ENCODE measurements at places on chromosomes 2 and 18.

DNA sequence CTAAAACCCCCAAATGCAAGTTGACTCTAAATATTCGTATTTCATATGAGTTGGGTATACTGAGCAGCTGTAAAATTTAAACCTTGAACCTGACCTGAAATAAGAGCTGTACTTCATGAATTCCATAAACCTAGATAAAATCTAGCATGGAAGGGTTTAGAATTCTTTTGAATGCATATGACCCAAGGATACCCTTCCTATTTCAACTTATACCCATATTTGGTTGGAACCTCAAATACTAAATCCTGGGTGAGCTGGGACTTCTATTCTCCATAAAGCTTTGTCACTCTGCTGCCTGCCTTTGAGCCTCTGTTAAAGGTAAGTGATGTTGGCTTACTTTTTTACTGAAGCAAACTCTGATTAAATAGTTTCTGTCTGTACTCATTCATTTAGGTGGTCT is 994.6 kb downstream of the SUCLG1 start:
- no peak for DNase-seq

GRCh38 chr2:39107724-39108273 is 13.1 kb downstream of the SOS1 start:
- no peak for DNase-seq

DNA sequence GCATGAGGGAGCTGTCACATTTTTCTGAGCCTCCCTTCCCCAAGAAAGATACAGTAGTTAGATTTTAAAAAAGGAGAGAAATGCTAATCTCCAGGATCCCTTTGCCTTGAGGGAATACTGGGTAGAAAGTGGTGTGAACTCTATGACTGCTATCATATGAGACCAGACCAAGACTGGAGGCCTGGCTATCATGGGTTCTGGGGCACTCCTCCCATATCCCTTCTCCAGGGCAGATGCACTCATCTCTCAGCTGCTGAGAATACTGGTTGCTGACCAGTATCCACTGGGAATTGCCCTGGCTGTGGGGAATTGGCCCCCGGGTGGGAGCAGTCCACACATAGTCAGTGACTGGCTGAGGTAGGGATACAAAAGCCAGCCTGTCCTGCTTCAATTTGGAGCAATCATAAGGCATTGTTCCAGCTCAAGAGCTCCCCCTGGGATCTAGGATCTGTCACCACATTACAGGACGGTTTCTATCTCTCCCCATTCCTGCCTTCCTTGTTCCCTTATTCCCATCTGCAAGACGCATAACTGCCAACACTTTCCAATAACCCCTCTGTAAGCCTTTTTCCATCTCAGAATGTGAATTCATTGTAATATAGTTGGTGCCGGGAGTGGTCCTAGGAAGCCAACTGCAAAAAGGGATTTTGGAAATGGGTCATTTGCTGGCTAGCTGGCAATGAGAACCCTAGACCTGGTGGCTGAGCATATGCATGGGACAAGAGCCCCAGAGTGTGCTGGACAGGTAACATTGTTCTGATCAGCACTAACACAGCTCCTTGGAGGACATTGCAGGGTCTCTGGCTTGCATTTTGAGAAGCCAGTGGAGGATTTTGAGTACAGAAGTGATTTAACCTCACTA is 35.4 kb upstream of the REEP1 start:
- no peak for DNase-seq

- peak; percentile 52 for DNase-seq
Measured at GRCh38 chr2:47534179-47534919, 131.4 kb downstream of the MSH2 start.

GRCh38 chr2:171541202-171541887 is 19.1 kb downstream of the CYBRD1 start:
- no peak for DNase-seq

DNA sequence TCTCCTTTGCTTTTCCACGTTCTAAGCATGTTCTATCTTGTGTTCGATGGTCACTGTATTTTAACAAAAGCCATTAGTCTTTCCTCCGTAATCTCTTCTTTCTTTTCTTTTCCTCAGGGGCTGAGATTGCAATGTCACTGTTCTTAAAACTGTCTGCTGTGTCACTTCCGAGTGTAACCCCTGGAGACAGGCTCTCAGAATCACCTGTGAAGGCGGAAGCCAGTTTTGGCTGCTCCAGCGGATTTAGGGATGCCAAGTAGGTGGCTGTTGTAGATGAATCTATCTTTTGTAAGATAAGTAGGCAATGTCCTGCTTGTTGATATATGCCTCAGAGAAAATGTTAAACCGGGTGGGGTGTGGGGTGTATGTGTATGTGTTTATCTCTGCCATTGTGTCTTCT is 94.7 kb upstream of the L3MBTL4 start:
- DNase-seq, result no peak

- no peak for DNase-seq
Measured at GRCh38 chr2:145765874-145766273, 1246.0 kb upstream of the ZEB2 start.

GRCh38 chr2:141728886-141729285 is 401.9 kb downstream of the LRP1B start:
- no peak for DNase-seq

DNA sequence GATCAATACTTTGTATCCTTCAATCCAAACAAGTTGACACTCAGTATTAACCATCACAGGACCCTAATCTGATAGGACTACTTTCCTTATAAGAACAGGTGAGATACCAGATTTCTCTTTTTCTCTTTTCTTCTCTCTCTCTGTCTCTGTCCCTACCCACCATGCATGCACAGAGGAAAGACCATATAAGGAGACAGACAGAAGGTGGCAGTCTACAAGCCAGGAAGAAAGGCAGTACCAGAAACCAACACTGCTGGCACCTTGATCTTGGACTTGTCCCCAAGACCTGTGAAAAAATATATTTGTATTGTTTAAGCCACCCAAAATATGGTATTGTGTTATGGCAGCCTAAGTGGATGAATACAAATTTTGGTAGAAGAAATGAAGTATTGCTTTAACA is 156.2 kb upstream of the KCNH7 start:
- no peak for DNase-seq

DNA sequence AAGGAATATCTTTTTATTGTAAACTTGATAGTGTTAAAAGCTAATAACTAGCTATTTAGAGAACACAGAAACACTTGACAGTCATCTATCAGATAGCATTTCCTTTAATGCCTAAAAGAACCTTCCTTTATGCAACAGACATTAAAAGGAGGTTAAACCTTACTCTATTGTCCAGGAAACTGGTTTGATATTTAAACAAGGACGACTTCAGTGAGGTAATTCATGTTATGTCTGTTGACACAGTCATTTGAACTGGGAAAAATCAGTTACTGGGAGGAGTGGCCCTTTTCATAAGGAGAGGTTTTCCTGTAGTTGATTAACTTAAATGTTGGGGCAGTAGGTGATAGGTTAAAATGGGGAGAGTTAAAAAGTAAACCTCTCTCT is 6.7 kb downstream of the TGIF1 start:
- no peak for DNase-seq

DNA sequence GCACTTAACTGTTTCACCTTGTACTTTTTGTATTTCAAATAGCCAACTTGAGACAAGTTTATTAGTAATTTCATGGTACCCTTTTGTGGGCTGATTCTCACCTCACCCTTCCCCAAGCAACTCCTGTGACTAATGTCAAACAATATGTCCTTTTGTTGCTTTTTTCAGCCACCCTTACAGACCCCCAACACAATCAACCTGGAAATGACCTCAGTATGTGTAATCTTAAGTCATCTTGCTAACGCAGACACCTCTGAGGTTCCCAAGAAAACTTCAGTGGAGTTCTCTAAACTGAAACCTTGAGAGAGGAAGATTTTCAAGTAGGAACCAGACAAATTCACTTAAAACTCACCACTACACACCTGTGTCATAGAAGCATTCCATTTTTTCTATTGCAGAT is 69.5 kb downstream of the KYNU start:
- DNase-seq, result no peak

DNA sequence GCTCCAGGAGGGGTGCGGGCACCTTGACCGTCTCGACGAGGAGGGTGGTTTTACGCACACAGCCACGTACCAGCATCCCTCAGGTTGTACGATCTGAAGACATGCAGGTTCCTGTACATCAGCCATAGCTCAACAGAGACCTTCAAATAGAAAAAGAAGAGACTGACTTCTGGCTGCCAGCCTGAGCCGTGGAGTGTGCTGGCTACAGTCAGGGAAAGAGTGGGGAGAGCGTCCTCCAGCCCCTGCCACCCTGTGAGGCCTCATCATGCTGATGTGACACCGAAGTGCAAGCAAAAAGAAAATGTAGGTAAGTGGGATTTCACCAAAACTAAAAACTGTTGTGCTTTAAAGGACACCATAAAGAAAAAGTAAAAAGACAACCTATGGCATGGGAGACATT is 47.0 kb downstream of the ADI1 start:
- DNase-seq, result no peak

DNA sequence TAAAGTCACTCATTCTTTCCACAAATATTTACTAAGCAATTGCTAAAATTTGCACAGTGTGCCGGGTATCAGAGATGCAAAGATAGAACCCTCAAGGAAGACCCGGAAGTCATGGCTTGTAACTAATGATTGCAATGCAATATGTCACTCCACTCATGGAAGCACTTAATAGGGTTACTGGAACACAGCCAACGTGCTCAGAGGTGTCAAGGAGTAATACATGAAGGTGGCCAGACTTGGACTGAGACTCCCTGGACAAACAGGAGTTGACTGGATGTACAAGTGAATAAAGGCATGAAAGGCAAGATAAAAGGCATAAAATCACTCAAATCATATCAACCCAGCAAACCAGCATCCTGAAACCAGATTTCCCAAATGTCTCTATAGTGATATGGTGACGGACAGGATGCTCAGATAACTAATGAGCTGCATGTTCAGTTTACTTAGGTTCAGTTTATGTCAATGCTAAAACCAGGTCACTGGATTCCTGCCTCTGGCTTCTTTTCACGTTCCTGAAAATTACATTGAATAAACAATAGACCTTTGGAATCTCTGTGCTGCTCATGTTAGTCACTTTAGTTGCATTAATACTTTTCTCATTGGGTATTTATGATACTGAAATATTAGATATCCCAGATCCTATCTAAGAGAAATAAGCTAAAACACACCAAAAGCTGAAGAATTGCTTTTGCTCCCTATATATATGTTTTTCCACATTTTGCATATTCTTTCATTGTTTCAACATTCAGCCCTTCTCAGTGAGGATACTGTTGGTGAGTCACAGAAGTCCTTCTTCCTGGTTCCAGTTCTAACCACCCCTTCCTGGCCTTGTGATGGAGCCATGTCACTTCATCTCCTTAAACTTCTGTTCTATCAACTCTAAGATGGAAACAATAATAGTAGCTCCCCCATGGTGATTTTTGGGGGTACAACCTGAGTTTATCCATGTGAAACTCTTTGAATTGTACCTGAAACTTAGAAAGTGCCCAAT is 688.9 kb upstream of the ID2 start:
- no peak for DNase-seq

DNA sequence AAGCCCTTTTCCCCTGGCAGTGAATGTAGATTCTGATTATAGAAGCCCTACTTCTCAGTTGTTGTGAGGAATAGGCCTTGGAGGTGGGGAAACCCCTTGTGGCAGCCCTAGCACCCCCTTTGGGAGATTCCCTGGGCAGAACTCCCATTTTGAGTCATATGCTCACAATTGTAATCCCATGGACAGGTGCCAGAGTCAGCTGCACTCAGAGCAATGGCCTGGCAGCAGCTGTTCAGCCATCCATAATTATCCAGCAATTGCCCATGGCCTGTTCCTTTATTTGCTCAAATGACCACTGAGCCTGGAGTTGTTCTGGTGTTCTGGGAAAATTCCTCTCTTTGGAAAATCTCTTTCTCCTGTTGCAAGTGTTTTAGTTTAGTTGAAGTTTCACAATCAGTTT is 71.7 kb downstream of the PTRHD1 start:
- peak; percentile 52 for DNase-seq

DNA sequence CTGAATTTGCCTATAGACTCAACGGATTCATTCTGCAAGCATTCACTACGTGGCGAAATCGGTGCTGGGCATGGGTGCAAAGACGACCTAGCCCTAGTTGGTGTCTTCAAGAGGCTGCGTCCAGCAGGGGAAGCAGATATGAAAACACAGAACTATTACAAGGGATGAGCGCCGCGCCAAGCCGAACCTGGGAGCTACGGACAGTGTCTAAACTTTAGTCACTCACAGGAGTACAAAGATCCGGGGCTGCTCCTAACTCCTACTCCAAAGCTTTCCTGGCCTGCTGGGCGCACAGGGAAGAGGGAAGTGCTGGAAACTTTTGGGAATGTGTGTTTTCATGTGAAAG is 732 bp upstream of the ANXA4 start:
- DNase-seq, result no peak

DNA sequence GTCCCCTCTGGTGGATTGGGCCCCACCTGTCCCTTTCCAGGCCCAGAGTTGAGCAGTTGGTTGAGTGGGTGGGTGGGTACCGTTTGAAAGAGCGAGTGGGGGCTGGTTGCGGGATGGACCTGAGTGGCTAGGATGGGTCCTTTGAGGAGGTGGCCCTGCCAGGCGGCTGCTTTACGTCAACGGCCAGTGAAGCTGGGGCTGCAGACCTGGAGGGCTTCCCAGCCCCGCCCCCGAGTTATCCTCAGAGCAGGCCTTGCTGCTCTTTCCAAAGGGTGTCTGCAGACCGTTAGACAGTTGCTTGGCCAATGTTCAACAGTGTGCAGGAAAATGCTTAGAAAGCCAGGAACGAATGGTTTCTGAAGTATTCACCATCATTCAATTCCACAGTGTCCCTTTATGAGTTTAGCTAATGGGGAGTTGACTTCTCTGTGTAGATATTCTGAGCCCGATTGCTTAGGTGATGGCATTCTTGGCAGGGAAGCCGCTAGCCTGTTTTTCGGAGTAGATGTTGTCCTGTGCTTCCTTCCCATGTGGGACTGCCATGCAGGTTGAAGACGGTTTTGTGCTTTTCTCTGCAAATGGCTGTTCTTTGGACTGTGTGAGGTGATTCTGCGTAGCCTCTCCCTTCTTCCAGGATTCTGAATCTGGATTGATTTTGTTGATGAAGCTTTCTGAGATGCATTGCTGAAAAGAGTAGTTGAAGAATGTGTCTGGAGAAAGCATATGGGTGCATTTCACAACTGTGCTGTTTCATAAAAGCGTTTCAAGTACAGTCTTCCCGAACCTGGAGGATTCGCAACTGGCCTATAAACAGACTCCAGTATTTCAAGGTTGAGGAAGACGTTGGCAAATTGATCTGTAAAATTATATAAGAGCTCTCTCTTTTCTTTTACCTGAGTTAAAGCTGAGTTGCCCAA is 45.8 kb downstream of the LDLRAD4 start:
- DNase-seq, result no peak

DNA sequence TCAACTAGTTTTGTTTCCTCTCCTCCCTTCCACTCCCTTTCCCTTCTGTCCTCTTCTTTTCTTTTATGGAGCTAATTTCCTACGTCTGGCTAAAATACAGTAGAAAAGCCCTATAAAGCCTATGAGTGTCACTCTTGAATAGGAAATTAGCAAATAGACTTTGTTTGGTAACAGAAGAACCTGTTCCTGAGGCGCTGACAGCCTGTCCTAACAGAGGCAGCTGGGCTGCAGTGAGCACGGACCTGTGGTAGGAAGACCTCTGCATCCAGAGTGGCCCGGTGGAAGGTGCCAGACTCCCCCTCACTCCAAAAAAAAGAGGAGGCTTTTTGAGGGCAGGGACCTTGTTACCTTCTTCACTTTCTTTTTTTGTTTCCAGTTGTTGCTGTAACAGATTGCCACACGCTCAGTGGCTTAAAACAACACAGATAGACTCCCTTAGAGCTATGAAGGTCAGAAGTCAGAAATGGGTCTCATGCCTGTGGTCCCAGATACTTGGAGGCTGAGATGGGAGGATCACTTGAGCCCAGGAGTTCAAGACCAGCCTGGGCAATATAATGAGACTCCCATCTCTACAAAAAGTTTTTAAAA is 81.2 kb upstream of the TXNDC2 start:
- no peak for DNase-seq
